T-helper 22 cell (primary cell): ENCODE measurements at places on chromosomes 1 and 21.

GRCh38 chr21:39153373-39153772 lies 29.9 kb downstream of the PSMG1 start:
- DNase-seq = no peak

GRCh38 chr1:36119456-36119855 lies 5.6 kb downstream of the COL8A2 start:
- DNase-seq = no peak

DNA sequence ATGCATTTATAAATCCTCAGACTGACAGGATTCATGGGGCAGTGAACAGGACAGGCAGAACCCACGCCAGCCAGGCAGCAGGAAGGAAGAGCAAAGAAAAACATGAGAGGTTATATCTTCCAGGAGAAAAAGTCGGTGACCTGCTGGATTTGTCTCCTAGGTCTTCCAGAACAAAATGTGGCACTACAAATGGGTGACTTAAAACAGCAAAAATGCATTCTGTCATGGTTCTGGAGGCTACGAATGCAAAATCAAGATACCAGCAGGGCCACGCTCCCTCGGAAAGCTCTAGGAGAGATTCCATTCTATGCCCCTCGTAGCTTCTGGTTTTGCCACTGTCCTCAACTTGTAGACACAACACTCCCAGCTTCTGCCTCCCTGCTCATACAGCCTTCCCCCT lies 63.4 kb downstream of the PSMG1 start:
- no peak for DNase-seq

DNA sequence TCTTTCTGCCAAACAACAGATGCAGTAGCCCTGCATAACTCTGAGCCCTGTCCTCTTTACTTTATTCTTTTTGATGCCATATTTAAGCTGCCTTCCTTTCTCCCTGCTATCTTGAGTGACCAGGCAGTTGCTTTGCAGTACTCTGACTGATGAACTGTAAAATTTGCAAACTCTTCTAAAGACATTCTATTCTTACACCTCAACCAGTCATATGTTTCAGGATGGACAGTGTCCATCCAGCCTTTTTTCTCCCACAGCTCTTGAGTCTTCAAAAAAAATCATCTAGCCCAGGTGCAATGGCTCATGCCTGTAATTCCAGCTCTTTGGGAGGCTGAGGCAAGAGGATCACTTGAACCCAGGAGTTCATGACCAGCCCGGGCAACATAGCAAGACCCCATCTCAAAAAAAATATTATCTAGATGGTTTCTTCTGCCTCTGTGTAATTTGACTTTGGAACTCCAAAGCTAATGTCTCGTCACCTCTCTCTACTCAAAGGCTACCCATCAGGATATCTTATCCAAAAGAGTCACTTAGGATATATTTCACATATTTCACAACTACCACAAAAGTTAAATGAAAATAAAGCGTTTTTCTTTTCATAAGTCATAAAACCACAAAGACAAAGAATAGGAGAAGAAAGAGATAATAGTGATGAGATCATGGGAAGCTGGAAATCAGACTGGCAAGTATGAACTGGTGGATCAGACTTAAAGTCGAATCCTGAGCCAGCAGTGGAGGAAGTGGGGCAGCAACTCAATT lies 54.6 kb upstream of the IPO9 start:
- DNase-seq = no peak

GRCh38 chr1:152112101-152112884 lies 3.0 kb downstream of the TCHH start:
- DNase-seq = no peak

GRCh38 chr1:57218487-57219079 lies 205.3 kb downstream of the DAB1 start:
- no peak for DNase-seq

- no peak for DNase-seq
Observed at GRCh38 chr1:108051631-108052377, 86.8 kb upstream of the VAV3 start.

DNA sequence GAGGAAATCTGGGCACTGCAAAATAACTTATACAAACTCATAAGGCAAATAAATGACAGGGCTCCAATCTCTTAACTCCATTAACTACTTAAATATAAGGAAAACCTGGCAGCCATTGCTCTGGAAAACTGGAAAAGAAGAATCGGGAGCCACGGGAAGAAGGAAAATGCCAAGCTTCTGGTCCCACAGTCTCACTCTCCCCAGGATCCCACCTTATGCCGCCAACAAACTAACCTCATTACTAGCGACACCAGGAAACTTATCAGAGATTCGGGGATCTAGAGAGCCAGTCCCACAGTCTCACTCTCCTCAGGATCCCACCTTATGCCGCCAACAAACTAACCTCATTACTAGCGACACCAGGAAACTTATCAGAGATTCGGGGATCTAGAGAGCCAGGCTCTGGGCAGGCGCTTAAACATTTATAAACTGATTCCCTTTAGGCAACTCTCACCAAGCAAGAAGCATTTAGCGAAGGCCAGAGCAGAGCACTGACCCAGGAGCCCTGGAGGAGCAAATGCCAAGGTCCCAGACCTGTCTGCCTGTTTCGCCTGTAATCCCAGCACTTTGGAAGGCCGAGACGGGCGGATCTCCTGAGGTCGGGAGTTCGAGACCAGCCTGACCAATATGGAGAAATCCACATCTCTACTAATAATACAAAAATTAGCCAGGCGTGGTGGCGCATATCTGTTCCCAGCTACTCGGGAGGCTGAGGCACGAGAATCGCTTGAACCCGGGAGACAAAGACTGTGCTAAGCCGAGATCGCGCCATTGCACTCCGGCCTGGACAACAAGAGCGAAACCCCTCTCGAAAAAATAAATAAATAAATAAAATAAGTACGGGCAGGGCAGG lies 720 bp downstream of the PSMB2 start:
- DNase-seq = no peak

GRCh38 chr1:202046227-202046626 lies 35.8 kb downstream of the ELF3 start:
- DNase-seq = no peak

- no peak for DNase-seq
Observed at GRCh38 chr1:200038325-200038980, 10.9 kb downstream of the NR5A2 start.

DNA sequence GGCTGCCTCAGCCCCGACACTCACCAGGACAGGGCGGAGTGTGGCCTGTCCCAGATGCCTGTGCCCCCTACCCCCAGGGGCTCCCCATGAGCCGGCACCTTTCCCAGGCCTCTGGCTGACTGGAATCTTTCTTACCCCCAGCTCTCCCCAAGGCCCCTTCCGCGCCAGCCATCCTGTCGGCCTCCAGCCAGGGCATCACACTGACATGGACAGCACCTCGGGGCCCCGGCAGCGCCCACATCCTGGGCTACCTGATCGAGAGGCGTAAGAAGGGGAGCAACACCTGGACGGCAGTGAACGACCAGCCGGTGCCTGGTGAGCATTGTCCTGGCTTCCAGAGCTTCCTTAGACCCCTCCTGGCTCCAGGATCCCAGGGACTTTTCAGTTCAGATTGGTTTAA lies 26.5 kb downstream of the IGFN1 start:
- DNase-seq = no peak

DNA sequence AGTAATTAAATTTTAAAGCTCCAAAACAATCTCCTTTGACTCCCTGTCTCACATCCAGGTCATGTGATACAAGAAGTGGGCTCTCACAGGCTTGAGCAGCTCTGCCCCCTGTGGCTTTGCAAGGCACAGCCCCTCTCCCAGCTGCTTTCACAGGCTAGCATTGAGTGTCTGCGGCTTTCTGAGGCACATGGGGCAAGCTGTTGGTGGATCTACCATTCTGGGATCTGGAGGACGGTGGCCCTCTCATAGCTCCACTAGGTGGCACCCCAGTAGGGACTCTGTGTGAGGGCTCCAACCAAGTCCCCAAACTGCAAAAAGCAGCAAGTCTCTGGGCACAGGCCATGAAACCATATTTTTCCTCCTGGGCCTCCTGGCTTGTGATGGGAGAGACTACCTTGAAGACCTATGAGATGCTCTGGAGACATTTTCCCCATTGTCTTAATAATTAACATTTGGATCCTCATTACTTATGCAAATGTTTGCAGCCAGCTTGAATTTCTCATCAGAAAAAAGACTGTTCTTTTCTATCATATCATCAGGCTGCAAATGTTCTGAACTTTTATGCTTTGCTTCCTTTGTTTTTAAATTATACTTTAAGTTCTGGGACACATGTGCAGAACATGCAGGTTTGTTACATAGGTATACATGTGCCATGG lies 554.1 kb upstream of the OLFM3 start:
- DNase-seq = no peak

DNA sequence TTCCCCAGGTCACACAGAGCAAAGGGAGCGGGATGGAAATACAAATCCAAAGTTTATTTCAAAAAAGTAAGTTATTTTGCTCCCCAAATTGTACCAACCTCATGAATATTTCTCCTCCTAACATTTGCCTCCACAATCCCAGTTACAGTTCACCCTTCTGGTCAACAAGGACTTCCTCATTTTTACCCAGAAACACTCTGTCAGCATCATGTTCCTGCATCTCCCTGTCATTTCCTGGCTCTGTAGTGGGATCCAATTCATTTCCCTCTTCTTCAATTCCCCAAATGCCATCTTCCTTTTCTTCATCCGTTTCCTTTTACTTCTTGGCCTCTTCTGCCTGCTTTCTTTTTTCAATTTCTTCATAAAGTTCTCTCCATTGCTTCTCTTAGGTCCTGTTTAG lies 32.0 kb upstream of the EPS15 start:
- no peak for DNase-seq

DNA sequence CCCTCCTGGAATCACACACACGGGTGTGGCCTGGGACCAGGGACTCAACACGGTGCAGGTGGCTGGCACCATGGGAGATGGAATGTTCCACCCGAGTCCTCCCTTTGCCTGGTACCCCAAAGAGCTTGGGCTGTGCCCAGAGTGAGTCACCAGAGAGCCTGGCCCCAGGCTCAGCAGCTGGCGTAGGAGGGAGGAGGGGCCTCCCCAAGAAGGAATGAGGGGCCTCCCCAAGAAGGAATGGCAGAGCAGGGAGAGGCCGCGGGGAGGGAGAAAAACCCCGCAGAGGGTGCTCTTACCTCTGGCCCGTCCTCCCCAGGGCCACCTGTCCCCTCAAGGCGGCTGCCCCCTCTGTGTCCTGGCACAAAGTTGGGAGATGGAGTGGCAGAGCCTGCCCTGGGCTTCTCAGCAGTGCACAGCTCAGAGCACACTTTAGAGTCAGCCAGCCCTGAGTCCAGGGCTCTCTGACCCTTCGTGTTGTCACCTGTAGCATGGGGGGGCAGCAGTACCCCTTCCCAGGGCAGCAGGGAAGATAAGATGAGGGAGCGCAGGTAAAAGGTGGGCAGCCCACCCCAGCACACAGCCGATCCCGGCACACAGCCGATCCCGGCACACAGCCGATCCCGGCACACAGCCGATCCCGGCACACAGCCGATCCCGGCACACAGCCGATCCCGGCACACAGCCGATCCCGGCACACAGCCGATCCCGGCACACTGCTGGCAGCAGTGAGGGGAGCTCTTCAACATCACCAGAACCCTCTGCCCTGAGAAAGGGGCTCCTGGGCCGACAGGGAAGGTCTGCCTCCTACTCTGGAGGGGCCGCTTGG lies 20.2 kb upstream of the KCNAB2 start:
- DNase-seq = no peak

DNA sequence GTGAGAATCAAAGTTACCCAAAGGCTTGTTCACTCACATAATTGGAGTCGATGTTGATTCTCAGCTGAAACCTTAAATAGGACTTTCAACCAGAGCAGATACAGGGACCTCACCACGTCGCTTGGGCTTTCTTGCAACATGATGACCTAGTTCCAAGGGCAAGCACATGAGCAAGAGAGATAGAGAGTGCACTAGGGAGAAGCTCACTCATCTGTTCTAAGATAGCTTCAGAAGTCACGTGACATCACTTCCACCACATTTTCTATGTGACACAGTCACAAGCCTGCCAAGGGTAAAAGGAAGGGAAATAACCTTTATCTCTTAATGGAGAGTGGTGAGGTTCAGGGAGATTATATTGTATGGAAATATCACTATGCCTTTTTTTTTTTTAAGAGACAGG lies 470.1 kb upstream of the PLXNA2 start:
- DNase-seq = no peak
